ENCODE measurements at places on chromosomes 7 and 10. TPM values are rescaled to one million over a fixed set of nuclear protein-coding genes. Genes with fewer than 3 reads are reported as not detected.

NPTX2 gene
- total RNA-seq, result 4.5 TPM

DNA sequence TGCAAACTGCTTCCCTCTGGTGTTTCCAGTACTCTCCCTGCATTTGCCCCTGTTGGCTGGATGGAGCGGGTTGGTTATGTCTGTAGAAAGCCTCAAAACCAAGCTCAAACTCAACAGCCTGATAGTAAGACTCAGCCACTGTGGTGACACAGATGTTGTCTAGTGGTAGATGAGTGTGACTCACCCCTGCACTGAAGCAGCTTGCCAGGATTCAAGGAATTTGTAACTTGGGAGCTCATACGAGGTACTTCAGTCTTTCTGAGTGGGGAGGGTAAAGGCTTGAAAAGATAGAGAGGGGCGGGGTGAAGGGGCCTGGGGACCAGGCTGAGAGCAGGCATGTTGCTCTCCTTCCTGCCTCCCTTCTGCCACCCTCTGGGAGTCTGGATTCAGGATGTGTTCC is 22.9 kb upstream of the AQP1 start:
- peak; percentile 89 for DNase-seq

DNA sequence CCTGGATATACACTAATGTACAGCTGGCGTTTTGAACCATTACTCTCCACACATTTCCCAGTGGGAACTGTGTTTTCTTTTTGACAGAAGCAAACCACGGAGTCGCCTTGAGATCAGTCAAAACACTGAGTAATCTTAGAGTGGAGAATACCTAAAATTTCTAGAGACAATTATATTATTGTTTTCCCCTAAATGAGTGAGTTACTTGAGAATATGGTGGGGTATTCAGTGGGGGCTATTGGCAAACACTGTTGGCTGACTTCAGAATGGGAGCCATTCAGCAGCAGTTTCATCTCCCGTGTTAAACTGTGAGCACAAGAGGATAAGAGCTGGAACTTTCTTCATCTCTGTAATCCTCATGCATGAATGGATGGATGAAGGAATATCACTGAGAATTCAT is 6.2 kb downstream of the IL2RA start:
- no peak for DNase-seq

- no peak for DNase-seq
Measured at GRCh38 chr7:68309806-68310205, 1288.5 kb upstream of the AUTS2 start.

DNA sequence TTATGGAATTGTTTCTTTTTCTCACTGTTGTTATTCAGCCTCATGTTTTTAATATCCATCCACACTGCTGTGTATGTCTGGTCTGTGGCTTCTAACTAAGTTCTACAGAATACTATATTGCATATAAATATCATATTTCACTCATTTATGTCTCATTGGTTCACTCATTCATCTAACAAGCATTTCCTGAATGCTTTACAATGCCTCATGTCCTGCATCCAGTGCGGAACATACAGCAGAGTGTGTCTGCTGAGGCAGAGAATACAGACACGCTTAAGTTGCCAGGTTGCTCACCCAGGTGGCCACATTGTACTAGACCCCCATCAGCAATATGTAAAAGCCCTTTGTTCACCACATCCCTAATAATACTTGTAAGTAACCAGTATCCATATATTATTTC is 111.8 kb upstream of the CNTNAP2 start:
- no peak for DNase-seq

DNA sequence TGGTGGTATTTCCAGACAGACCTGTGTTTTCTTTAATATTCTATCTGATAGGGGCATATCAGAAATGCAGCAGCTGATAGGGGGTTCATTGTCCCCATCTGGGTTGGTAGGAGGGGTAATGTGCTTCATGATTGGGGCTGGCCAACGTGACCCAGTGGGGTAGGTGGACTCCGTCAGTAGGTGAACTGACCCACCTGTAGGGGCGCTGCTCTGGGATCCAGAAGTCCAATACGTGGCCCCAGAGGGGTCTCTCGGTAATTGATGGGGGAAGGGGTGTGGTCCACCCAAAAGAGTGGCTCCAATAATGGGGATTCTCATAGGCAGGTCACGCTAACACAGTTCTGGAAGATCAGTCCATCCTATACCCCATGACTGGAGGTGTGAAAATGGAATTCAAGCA is 112.0 kb downstream of the PRLHR start:
- no peak for DNase-seq

Measured in Daoy (cell line).